ENCODE measurements at places on chromosomes 5 and 9. TPM values are rescaled to one million over a fixed set of nuclear protein-coding genes. Genes with fewer than 3 reads are reported as not detected.

GRCh38 chr9:105842023-105842644 is 147.8 kb downstream of the TMEM38B start:
- no peak overlapping the region for H3K4me3 ChIP-seq
- H3K36me3 ChIP-seq = no peaks in the 10 kb centered on the region
- DNase-seq = peak; percentile 48
- no peak overlapping the region for H3K27ac ChIP-seq
- H3K27me3 ChIP-seq = no peaks in the 10 kb centered on the region

DNA sequence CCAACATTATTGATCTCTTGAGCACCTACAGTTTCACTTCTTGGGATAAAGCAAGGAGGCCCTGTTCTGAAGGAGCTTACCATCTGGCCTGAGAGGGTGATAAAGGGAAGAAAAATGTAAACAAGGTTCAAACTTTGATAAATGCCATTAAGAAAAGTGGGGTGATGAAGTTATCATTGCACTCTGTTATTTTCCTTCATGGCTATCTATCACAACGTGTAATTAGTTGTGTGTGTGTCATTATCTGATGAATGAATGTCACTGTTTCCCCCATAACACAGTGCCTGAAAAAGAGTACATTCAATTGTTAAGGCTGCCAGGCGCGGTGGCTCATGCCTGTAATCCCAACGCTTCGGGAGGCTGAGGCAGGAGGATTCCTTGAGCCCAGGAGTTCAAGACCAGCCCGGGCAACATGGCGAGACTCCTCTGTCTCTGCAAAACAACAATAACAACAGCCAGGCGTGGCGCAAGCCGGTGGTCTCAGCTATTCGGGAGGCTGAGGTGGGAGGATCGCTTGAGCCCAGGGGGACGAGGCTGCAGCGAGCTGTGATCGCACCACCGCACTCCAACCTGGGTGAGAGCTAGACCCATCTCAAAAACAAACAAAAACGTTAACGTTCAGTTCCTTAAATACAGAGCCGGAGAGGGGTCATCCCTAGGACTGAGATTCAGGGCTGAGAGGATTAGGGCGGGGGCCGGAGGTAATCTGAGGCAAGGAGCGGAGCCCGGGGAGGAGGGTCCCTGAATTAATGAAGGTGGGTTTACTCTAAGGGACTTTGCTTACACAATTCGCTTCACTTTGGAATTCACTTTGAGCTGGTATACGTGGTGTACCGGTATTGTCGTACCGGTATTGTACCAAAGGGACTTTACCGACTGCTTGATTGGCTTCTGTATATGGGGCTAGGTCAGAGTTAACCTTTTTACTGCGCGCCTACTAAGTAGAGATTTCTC is 917 bp downstream of the NHP2 start:
- H3K4me3 ChIP-seq = peak overlapping the region; percentile 97
- H3K36me3 ChIP-seq = peaks cover 46% of the 10 kb centered on the region
- H3K4me1 ChIP-seq = peaks cover 46% of the 10 kb centered on the region
- no peak for DNase-seq
- peak overlapping the region; percentile 87 for H3K27ac ChIP-seq

The GRIN1 gene
- total RNA-seq = not detected

DNA sequence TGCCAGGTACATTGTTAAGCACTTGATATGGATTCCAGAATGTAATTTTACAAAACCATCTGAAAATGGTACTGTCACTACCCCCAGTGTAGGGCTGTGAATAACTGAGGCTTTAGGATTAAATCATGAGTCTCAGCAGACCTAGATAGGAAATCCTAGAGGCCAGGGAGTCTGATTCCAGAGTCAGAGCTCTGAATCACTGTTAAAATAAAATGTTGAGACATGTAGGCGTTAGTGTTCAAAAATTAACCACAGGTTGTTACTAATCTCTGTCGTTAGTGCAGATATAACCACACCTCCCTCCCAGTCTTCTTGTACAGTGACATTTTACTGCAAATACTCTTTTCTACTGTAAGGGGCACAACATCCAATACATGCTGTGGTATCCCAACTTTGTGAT is 1828.8 kb downstream of the MAT2B start:
- H3K36me3 ChIP-seq = no peaks in the 10 kb centered on the region
- no peaks in the 10 kb centered on the region for H3K27me3 ChIP-seq
- H3K4me3 ChIP-seq = no peak overlapping the region
- no peak for DNase-seq
- no peaks in the 10 kb centered on the region for H3K4me1 ChIP-seq

DNA sequence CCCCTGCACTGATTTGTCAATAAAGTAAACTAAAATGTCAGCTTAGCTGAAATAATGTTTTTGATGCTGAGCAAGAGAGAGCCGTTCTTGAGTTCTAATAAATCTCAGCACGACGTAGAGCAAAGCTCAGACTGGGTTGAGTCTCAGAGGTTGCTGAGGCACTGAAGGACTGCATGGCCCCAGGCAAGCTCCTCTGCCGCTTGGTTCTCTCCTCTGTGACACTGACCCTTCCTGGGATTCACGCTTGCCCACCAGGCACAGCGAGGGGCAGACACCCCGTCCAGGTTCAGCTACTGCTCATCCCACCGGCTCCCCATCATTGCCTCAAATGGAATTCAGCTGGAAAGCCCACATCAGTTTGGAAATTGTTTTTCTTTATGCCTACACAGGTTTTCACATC is 129.8 kb downstream of the IRX2 start:
- no peaks in the 10 kb centered on the region for H3K4me1 ChIP-seq
- H3K4me3 ChIP-seq = no peak overlapping the region
- no peaks in the 10 kb centered on the region for H3K36me3 ChIP-seq
- no peak overlapping the region for H3K27ac ChIP-seq

DNA sequence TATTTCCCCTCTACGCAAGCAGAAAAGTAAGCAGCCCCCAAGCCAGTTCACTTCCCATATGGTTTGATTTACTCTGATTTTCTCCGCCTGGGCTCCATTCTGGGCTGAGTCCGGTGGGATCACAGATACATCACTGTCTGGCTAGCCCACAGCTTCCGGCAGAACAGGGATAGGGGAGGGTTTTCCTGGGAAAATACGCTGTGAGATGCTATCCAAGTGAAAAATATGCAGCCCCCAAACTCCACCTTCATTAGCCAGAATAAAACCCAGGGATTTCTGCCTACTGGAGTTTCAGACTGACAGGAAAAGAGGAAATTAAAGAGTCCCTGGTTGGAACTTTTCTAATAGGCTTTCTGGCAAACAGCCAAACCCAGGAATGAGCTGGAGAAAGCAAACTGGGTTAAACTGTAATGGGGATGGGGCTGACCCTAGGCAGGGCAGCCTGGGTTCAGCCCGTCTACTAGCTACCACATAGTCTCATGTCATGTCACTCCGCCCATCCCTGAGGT is 16.9 kb upstream of the NIPAL4 start:
- DNase-seq = no peak
- H3K27me3 ChIP-seq = no peaks in the 10 kb centered on the region
- no peak overlapping the region for H3K27ac ChIP-seq
- H3K36me3 ChIP-seq = no peaks in the 10 kb centered on the region

GRCh38 chr5:133387091-133387490 is 225.2 kb downstream of the FSTL4 start:
- H3K4me1 ChIP-seq = no peaks in the 10 kb centered on the region
- peaks cover 12% of the 10 kb centered on the region for H3K27me3 ChIP-seq
- no peaks in the 10 kb centered on the region for H3K36me3 ChIP-seq
- no peak overlapping the region for H3K4me3 ChIP-seq
- H3K27ac ChIP-seq = no peak overlapping the region

The TEX53 gene
- not detected for total RNA-seq

GRCh38 chr9:15972760-15973159 is 419.9 kb downstream of the CCDC171 start:
- no peak overlapping the region for H3K4me3 ChIP-seq
- H3K27ac ChIP-seq = no peak overlapping the region
- H3K27me3 ChIP-seq = no peaks in the 10 kb centered on the region
- no peaks in the 10 kb centered on the region for H3K36me3 ChIP-seq
- no peaks in the 10 kb centered on the region for H3K4me1 ChIP-seq

DNA sequence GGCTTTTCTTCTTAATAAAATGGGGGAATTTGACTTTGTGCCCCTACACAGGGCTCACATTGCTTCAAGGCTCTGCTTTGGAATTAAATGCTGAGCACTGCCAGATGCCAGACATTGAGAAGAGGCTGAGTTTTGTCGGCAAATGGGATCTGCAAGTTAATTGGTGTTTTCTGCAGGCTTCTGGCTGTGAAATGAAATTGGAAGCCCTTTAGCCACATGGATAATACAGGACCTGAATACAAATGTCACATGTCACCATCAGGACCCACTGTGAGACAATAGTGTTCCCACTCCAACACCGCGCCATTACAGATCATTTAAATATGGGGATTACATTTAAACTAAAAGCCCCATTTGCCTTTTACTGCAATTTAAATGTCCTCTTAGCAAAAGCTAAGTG is 164.4 kb downstream of the ZSWIM6 start:
- no peaks in the 10 kb centered on the region for H3K4me1 ChIP-seq
- no peak for DNase-seq
- no peak overlapping the region for H3K4me3 ChIP-seq
- no peaks in the 10 kb centered on the region for H3K27me3 ChIP-seq
- peaks cover 4% of the 10 kb centered on the region for H3K36me3 ChIP-seq

The CCDC183 gene
- 0.34 TPM for total RNA-seq

The CDH9 gene
- not detected for total RNA-seq

DNA sequence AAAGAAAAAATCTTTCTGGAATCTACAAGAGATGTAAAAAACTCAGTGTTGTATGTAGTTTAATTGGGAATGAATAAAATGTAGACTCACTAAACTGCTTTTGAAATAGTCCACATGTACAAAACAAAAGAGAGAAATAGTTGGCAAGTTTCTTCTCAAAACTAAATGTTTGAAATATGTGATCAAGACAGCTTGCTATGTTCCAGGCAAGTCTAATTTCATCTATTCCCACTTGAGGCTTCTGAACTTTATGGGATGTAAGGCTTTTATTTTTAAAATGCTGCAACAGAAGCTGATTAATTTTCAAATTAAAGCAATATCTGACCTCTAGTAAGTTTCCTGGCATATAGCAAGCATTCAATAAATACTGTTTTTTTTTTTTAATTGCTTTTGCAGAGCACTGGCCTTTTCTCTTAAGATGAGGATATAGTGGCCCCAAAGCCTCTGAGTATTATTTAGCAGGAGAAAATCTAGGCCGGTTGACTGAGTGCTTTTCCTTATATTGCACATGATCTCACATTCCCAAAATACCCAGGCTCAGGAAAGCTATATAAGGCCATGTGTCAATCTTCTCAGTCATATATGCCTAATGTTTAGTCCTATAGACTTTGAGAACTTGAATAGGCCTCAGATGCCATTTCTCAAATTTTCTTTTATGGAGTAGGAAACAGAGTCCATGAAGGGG is 183.2 kb downstream of the NTRK2 start:
- no peaks in the 10 kb centered on the region for H3K36me3 ChIP-seq
- DNase-seq = no peak
- H3K27me3 ChIP-seq = no peaks in the 10 kb centered on the region
- H3K27ac ChIP-seq = no peak overlapping the region
- H3K4me1 ChIP-seq = no peaks in the 10 kb centered on the region

- no peak overlapping the region for H3K4me3 ChIP-seq
- H3K27me3 ChIP-seq = peaks cover 2% of the 10 kb centered on the region
- H3K4me1 ChIP-seq = no peaks in the 10 kb centered on the region
- H3K27ac ChIP-seq = no peak overlapping the region
- DNase-seq = no peak
Measured at GRCh38 chr5:73971326-73971725, 345.3 kb downstream of the ARHGEF28 start.

- H3K4me1 ChIP-seq = no peaks in the 10 kb centered on the region
- H3K27me3 ChIP-seq = no peaks in the 10 kb centered on the region
- H3K27ac ChIP-seq = no peak overlapping the region
- no peaks in the 10 kb centered on the region for H3K36me3 ChIP-seq
Measured at GRCh38 chr9:108860764-108861163, 1.3 kb upstream of the ACTL7A start.

DNA sequence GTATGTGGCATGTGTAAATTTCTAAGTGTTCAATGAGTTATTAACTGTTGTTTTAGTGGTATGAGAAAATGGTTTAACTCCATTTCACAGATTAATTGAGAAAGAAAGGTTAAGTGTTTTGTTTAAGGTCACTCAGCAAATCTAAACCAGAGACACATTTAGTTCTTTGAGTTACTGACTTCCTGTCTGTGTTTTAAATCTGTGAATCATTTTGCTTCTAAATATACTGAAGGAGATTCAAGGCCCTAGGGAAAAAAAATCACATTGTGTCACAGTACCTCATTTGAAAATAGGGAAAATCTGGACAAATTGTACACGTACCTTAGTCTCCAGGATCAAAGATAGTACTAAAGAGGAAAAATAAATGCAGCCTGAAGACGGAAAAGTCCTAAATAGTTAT is 368.2 kb downstream of the TMEM161B start:
- H3K27ac ChIP-seq = no peak overlapping the region
- H3K4me3 ChIP-seq = no peak overlapping the region
- DNase-seq = no peak
- no peaks in the 10 kb centered on the region for H3K36me3 ChIP-seq
- H3K4me1 ChIP-seq = no peaks in the 10 kb centered on the region

- no peak overlapping the region for H3K27ac ChIP-seq
- DNase-seq = peak; percentile 69
- peaks cover 4% of the 10 kb centered on the region for H3K27me3 ChIP-seq
Measured at GRCh38 chr9:79565245-79565644, 6.5 kb upstream of the TLE4 start.

The ANKDD1B gene
- not detected for total RNA-seq

- peaks cover 49% of the 10 kb centered on the region for H3K36me3 ChIP-seq
- no peak overlapping the region for H3K4me3 ChIP-seq
- H3K4me1 ChIP-seq = peaks cover 7% of the 10 kb centered on the region
- no peak overlapping the region for H3K27ac ChIP-seq
- no peak for DNase-seq
Measured at GRCh38 chr9:91312717-91313325, 48.9 kb downstream of the AUH start.

DNA sequence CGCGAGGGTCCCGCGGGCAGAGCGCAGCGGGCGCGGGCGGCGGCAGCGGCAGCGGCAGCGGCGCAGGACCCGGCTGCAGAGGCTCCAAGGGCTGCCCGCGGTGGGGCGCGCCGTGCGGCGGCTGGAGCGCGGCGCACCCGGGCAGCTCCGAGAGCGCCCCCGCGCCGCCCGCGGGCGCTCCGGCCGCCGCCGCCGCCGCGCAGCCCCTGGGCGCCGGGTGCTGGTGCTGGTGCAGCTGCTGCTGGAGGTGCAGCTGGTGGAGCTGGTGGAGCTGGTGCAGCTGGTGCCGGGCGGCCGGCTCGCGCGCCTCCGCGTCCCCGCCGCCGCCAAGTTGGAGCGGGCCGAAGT is 644 bp downstream of the IER5L start:
- peaks cover 6% of the 10 kb centered on the region for H3K27me3 ChIP-seq
- H3K36me3 ChIP-seq = no peaks in the 10 kb centered on the region

DNA sequence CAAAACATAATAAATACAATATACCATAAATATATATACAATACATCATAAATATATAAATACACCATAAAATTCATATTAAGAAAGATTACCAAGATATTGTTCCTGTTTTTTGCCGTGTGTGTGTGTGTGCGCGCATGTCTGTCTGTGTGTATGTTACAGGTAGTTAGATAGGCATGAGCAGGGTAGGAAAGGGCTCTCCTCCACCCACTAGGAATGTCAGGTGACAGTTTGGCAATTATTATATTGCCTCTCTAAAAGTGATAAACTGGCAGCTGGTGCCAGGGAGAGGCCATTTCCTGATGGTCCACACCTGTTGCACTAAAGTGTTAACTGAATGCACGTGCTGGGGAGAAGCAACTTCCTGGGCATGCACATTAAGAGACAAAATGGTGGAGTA is 232.8 kb downstream of the ADAMTS6 start:
- H3K27ac ChIP-seq = no peak overlapping the region
- no peaks in the 10 kb centered on the region for H3K36me3 ChIP-seq
- no peaks in the 10 kb centered on the region for H3K4me1 ChIP-seq
- H3K27me3 ChIP-seq = no peaks in the 10 kb centered on the region
- DNase-seq = no peak

The IGFBPL1 gene
- total RNA-seq = not detected

All from activated CD8-positive, alpha-beta T cell treated with anti-CD3 and anti-CD28 coated beads for 36 hours (primary cell).